ENCODE measurements at places on chromosomes 4 and X.
A peak's percentile ranks its signal among the peaks of the same experiment; 100 is the strongest.

DNA sequence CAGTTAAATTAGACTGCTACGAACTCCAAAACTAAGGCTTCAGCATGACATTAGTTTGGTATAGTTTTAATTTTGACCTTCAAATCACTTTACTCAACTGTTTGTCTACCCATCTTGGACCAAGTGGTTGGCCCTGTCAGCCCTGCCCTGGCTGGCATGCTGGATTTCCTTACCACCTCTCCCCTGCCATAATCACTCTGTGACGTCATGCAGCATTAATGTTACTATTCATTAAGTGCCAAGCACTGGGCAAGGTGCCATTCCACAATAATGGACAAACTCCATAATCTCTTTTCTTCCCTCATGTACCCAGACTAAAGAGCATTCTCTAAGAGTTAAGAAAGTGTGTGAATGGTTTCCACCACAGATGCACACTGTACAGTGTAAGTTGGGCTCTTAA is 277.0 kb upstream of the INTU start:
- DNase-seq, result no peak

GRCh38 chr4:16001484-16001858 is 38.5 kb upstream of the FGFBP2 start:
- DNase-seq, result peak; percentile 6

DNA sequence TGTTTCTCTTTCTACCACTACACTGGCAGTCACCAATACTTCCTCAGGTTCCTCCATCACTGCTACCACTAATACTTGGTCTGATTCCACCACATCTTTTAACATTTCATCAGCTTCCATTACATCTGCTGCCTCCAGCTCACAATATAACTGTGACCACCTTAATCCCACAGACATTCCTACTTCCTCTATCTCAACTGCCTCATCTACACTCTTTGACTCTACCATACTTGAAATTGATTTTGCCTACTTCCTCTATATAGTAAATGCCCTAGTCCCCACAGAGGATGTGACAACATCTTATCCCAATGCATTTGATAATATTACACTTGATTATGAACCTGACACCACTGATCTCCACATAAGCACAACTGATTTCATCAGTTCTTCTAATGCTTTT is 29.0 kb downstream of the OPRPN start:
- no peak for DNase-seq

DNA sequence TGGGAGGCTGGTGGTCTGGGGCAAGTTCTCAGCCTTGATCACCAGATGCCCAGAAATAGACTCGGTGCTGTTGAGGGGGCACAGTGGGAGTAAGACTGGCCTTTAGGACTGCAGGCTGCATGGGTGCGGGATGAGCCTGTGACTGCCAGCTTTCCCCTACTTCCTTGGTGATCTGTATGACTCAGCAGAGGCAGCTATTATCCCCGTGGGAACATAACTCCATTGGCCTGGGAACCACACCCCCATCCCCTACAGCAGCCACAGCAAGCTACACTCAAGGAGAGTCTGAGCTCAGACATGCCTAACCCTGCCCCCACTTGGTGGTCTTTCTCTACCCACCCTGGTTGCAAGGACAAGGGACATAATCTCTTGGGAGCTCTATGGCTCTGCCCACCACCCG is 20.6 kb downstream of the CLIC2 start:
- no peak for DNase-seq

DNA sequence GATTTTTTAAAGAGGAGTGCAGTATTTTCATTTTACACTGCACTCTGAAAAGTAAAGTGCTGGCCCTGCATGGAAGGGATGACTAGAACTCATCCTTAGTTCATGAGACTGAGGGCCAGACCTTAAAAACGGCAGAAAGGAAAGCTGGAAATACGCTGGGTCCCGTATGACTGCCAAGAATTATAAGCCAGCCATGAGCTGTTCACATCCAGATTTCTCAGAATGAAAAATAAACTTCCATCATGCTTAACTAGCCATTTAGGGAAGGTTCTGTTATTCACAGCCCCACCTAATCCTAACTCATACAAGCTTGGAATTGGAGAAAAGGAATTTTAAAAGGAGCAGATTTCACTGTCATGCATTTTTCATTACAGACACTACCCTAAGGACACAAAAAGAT is 894.4 kb downstream of the FAT4 start:
- no peak for DNase-seq

- DNase-seq, result no peak
Measured at GRCh38 chrX:114332766-114333165, 251.1 kb upstream of the HTR2C start.

GRCh38 chr4:169080981-169081380 is 70.9 kb upstream of the CBR4 start:
- DNase-seq, result no peak

DNA sequence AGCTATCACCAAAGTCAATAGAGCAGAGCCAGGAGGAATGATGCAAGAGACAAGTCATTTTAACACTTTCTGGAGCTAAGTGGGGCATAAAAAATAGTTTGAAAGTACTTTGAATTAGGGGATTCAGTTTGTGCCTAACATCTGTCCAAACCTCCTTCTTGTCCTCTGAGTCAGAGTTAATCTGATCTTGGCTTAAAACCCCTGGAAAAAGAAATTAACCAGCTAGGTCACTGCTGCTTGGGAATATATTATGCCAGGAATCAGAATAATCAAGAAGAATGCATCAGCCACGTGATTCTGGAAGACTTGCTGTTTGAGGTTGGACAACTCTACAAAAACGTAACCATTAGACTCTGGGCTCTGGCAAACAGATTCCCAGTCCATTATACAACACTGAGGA is 45.3 kb upstream of the EDA2R start:
- no peak for DNase-seq

- DNase-seq, result peak; percentile 49
Measured at GRCh38 chr4:3302173-3302785, 9.5 kb downstream of the RGS12 start.

- DNase-seq, result no peak
Measured at GRCh38 chrX:77743720-77744119, 42.3 kb downstream of the ATRX start.

DNA sequence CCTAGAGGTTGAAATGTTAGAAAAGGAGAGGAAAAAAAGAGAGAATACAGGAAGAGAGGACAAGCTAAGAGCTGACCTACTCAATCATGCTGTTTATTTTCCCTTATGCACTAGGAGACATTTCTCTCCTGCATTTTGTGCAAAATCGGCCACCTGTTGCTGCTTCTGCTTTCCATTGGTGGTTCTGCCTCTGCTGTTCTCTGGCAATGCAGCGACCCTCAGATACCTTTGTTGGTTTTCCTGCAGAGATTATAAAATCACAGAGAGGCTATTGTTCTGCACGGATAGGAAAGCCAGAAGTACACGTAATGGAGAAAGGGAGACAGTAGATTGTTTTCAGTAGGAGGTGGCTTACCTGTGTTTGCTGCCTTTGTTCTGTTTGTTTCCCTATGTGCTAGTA is 108.9 kb downstream of the UNC5C start:
- no peak for DNase-seq

DNA sequence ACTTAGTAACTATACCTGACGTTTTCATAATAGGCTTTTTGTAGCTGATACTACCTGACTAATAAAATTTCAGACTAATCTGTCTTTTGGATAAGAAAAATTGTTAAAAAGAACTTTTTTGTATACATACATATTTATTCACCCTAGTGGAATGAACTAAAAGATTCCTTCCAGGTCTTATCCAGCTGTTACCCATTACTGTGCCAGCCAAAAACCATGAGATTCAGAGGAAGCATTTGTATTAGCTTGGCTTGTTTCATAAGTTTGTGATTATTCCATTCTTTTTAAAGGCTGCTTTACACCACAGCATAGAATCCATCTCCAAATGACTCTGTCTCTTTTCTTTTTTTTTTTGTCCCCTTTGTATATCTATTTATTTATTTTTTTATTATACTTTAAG is 149.4 kb downstream of the FAT4 start:
- no peak for DNase-seq

GRCh38 chrX:52933976-52934703 is 24.2 kb downstream of the FAM156A start:
- DNase-seq, result no peak

DNA sequence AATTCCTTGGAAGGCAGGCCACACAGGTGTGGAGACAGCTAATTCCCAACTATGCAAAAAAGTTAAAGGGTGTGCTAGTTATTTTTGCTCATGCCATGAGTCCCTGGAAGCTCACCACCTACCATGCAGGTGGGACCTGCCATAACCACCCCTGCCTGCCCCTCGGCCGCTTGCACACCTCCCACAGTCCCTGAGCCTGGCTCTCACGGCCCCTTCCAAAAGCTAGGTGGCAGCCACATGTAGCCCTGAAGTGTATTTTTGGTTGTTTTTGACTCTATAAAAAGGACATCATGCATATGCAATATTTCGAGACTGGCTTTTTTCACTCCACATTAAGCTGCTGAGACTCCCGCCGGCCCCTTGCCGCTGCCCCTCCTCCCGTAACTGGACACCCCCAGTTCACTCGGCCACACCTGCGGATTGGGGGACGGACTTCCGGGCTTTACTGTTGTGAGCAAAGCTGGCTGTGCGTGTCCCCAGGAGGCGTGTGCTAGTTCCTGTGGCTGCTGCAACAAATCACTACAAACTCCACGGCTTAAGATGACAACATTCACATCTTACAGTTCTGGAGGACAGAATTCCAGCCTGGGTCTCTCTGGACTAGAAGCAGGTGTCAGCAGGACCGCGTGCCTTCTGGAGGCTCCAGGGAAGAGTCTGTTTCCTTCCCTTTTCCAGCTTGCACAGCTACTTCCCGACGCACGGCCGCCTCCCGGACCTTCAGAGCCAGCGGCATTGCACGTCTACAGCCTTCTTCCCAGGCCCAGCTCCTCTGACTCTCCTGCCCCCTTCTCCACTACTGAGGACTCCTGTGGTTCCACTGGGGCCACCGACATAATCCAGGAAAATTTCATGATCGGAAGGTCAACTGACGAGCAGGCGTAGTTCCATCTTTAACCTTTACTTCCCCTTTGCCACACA is 24.8 kb downstream of the ZFYVE28 start:
- DNase-seq, result no peak

- DNase-seq, result no peak
Measured at GRCh38 chr4:5654791-5655190, 53.6 kb downstream of the EVC2 start.

DNA sequence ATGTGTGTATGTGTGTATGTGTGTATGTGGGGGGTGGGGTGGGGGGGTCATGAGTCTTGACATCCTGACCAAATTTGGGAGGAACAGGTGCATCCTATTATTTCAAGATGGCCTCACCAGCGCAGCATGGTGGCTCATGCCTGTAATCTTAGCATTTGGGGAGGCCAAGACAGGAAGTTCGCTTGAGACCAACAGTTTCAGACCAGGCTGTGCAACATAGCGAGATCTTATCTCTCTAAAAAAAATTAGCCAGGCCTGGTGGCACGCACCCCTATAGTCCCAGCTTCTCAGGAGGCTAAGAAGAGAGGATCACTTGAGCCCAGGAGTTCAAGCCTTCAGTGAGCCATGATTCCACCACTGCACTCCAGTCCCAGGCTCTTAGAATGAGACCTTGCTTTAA is 47.0 kb upstream of the DHRSX start:
- no peak for DNase-seq

DNA sequence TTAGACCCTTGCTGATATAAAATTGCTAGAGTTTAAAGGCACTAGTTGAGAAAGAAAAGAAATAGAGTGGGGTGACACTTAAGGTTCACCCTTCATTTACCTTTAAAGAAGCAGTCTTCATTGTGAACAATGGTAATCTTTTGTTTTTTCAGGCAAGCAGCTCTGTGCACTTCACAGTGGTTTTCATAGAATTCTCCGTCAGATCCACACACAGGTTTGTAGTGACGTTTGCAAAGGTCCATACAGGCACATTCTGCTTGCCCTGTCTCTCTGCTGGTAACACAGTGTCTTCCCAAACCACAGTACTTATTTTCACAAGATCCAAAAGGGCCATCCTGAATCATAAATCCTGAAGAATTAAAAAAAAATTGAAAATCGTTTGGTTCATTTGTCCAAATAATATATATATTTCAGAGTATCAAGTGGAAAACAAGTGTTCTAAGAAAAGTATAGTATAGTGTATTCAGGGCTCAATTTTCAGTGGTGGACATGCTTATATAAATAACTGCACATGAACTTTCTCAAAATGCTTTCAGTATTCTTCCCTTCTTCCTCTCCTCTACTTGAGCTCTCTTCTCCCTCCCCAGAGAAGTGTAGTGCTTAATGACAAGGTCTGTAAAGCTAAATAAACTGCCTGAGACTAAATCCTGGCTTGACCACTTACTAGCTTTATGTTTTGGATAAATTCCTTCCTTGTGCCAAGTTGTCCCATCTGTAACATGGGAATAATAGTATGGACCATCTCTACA is 243.3 kb downstream of the FSTL5 start:
- no peak for DNase-seq

DNA sequence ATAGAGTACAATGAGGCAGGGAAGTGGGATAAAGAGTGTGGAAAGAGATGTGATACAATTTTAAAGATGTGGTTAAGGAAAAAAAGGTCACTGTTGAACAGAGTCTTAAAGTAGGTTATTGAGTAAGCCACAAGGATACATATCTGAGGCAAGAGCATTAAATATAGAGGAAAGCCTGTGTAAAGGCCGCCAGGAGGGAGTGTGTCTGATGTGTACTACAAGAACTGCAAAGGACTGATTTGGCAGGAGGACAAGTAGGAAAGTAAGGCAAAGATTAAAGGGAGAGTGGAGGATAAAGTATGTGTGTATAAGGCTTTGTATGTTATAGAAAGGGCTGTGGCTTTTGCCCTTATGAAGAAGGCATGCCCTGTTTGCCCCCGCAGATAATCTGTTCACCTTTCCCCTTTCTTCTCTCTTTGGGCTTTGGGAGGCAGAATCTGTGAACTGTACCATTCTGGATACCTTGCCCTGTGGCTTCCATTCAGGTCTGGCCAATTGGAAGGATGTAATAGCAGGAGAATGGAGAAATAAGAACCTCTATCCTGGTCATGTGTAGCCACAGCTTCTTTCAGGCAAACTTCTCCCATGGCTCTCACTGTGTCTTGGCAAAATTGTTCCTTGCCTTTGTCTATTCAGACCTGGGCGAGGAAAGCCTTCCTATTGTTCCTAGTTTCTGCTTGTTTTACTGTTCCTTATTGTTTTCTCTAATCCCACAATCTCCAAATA is 68.9 kb upstream of the FAM47B start:
- no peak for DNase-seq

GRCh38 chr4:174592256-174592984 is 70.1 kb upstream of the HPGD start:
- no peak for DNase-seq

GRCh38 chr4:105196523-105197145 is 50.0 kb downstream of the TET2 start:
- no peak for DNase-seq

DNA sequence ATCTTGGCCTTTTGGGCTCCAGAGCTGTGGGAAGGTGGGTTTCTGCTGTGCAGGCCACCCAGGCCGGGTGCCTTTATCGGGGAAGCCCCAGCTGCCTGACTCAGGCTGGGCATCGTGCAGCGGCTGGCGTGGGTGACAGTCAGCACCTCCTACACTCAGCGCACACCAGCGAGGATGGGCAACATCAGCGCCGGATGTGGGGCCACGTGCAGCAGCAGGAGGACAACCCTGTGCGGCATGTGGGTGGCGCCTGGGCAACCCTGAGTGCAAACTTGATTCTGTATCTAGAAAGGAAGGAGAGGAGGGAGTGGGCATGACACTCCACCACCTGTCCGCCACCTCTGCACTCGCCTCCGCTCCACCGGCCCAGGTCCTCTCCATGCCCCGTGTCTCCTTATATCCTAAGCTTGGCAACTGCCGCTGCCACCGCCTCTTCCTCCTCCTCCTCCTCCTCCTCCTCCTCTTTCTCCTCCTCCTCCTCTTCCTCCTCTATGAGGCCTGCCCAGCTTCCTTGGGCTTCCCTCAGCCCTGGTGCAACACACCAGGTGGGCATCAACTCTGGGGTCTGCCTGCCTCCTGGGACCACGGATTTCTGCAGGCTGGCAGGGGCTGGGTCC is 107.4 kb upstream of the AFAP1 start:
- DNase-seq, result no peak

All from stimulated activated CD8-positive, alpha-beta memory T cell treated with anti-CD3 and anti-CD28 coated beads, Interleukin-7, amount 100 ng/mL, for 24 hours (primary cell).